Purkinje cell (primary cell): ENCODE measurements at places on chromosomes 2 and 18. TPM values are rescaled to one million over a fixed set of nuclear protein-coding genes. Genes with fewer than 3 reads are reported as not detected.

The PFN4 gene
- polyA plus RNA-seq, result 0.43 TPM in 1 of 2 replicates, not detected in the other

The CCL20 gene
- not detected in 2 replicates for polyA plus RNA-seq

The BARD1 gene
- 0.74 and 6.5 TPM in 2 replicates for polyA plus RNA-seq

The EGR4 gene
- 0.99 TPM in 1 of 2 replicates, not detected in the other for polyA plus RNA-seq

The BOK gene
- 1.9 TPM in 1 of 2 replicates, not detected in the other for polyA plus RNA-seq

The CD226 gene
- 0.10 and 1.2 TPM in 2 replicates for polyA plus RNA-seq
